ENCODE measurements at places on chromosomes 1 and 21. TPM values are rescaled to one million over a fixed set of nuclear protein-coding genes. Genes with fewer than 3 reads are reported as not detected.

AKR7A3 gene
- total RNA-seq = 0.20 TPM

CCDC17 gene
- 0.72 TPM for total RNA-seq

OR2M3 gene
- total RNA-seq = not detected

GPA33 gene
- 0.15 TPM for total RNA-seq

CCDC181 gene
- 0.52 TPM for total RNA-seq

OR14A16 gene
- total RNA-seq = not detected

PSMG1 gene
- total RNA-seq = 27.1 TPM

All from heart right ventricle (tissue), 16 donors.